Stimulated activated CD4-positive, alpha-beta T cell treated with anti-CD3 and anti-CD28 coated beads, Interleukin-1b, Interleukin-23, amount 100 ng/mL, for 48 hours (primary cell): ENCODE measurements at places on chromosomes 4 and X.

- no peak for DNase-seq
Observed at GRCh38 chr4:4595252-4595651, 53.4 kb upstream of the STX18 start.

- no peak for DNase-seq
Observed at GRCh38 chr4:17662694-17663093, 48.3 kb downstream of the MED28 start.

- no peak for DNase-seq
Observed at GRCh38 chrX:150643271-150643670, 49.9 kb upstream of the MTMR1 start.

DNA sequence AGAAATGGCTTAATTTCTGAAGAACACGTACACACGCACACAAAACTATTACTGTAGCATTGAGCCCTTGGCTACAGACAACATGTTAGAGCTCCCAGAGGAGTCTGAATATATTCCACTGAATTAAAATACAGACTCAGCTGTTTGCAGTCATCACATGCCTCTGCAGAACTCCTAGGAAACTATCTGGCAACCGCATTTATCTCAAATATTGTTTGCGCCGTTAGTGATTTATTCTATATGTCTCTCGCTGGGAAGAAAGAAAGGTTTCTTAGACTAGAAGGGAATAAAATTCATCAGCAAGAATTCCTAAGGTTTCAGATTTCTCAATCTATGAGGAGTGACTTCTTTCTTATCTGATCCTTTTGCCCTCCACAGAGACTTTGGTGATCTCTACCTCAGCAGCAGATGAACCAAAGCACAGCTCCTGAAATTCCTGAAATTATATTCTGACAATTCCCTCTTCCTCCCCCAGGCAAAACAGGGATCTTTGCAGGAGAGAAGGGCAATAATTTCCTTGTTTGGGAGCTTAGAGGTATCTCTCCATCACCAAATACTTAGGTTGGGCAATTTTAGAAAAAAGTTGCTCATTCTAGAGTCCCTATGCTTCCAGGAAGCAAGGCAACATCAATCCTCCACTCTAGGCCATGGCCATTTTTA lies 199.2 kb downstream of the APBB2 start:
- DNase-seq: no peak

DNA sequence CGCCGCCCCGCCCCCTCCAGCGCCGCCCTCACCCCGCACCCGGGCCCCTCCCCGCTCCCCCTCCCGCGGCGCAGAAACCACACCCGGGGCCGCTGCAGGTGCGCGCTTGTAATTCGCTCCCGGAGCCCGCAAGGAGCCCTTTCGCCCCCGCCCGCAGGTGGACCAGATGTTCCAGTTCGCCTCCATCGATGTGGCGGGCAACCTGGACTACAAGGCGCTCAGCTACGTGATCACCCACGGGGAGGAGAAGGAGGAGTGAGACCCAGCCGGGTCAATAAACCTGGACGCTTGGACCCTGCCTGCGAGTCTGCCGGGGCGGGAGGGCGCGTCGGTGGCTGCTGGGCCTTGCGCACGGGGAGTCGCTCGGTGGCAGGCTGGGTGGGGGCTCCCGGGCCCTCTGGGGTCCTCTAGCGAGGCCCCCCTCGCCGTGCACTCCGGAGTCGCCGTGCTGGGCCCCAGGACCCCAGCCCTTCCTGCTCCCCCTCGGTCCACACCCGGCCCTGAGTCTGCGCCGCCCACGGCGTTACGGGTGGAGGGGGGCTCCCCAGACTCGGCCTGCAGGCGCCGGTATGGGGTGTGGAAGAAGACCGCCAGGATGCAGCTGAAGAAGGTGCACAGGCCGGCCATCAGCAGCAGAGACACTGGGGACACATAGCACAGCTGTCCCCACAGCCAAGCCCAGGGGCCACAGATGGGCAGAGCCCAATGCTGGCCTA lies 7.1 kb downstream of the SLC49A3 start:
- DNase-seq: no peak

- no peak for DNase-seq
Observed at GRCh38 chr4:90127706-90128345, 632 bp downstream of the CCSER1 start.

- no peak for DNase-seq
Observed at GRCh38 chr4:130851107-130851506, 1755.2 kb downstream of the C4orf33 start.

GRCh38 chrX:118432799-118433198 lies 62.8 kb upstream of the DOCK11 start:
- no peak for DNase-seq

- DNase-seq: no peak
Observed at GRCh38 chr4:174604198-174604597, 81.9 kb upstream of the HPGD start.
